ENCODE measurements at places on chromosomes 6 and 20.
A peak's percentile ranks its signal among the peaks of the same experiment; 100 is the strongest.

DNA sequence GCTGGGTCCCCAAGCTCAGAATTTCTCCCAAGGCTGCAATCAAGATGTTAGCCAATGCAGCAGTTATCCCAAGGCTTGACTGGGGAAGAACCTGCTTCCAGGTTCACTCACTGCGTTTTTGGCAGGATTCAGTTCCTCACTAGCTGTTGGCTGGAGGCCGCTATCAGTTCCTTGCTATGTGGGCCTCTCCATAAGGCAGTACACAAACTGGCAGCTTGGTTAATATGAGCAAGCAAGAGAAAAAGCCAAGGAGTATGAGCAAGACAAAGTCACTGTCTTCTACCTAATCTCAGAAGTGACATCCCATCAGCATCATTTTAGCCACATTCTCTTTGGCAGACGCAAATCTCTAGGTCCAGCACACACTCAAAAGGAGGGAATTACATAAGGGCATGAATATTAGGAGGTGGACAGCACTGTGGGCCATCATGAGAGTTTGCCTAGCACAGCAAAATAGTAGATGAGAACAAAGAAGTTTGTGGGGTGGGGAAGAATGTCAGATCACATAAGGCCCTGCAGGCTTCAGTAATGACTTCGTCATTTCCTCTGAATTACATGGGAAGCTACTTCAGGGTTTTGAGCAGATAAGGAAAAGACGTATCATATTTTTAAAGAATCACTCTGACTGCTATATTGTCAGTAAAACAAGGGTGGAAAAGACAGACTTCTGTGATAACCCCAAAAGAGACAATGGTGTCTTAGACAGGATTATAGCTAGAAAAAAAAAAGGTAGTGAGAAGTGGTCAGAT lies 25.5 kb downstream of the LMBRD1 start:
- DNase-seq: no peak

DNA sequence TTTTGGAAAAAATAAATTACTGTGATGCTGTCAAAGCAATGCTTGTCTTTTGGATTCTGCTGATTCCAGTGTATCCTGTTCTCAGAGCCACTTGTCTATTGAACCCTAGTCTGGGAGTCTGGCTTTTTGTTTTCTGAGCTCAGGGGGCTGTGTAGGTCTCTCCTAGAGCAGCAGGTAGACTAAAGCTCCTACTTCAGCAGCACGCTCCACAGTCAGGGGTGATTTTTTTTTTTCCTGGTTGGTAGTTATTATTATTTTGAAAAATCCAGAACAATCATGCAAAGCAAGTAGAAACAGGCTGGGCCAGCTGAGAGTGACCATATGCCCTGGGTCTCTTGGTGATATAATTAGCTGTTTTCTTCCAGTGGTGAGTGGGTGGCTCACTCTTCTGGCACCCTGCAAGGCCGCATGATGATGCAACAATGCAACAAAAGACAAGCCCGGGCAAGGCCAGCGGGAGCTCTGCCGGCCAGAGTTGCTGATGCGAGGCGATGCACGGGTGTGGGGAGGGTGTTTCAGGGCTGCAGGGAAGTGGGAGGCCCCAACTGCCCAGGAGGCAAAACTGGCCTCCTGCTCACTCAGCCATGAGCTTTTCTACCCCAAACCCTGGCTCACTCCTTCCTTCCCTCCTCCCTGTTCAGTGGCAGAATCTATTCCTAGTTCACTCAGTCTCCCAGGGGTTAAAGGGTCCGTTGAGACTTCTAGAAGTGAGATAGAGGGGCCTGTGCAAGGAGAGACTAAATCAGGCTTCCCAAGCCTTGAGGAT lies 11.5 kb upstream of the CDKN1A start:
- DNase-seq: no peak

DNA sequence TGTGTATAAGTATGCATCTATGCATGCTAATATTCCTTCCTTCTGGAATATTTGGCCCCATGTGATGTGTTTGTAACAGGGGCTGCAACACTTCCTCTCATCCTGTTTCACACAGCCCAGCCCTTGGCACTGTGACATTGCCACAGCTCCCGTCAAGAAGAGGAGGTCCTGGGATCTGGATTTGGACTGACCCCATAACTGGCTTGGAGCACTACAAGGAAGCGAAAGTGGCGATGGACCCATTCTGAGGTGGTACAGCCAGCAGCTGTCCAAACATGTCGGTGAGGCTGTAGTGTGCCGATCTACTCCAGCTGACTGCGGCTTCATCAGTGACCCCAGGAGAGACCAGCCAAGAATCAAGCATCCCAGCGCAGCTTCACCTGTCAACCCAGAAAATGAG lies 18.2 kb downstream of the SYNDIG1 start:
- no peak for DNase-seq

DNA sequence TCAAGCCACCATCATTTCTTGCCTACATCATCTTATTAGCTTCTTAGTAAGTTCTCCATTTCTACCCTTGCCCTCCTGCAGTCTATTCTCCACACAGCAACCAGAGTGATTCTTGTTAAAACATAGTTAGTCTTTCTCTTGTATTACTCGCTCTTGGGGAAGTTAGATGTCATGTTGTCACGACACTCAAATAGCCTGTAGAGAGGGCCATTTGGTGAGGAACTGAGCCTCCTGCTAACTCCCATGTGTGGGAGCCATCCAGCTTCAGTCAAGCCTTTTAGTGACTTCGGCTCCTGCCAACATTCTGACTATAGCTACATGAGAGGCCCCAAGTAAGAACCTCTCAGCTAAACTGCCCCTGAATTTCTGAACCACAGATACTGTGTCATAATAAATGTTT lies 395.4 kb downstream of the CDC5L start:
- DNase-seq: no peak

DNA sequence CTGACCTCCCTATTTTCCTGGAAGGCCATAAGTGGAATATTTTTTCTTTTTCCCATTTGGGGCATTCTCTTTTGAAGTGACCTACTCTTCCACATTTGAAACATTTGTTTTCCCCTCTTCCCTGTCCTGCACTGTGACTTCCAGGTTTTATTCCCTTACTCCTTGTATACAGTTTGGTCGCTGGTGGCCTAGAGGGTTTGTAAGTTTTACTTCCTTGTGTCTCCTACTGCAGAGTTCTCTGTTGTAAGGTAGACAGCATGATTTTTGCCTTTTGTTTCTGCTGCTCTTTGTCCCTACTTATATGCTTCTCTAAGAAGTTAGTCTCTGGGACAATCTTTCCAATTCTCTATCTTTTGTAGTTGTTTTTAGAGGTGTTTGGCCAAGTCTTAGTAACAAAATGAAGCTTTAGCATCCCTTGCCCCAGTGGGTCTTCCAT lies 7.4 kb upstream of the ZNFX1 start:
- DNase-seq: no peak

- no peak for DNase-seq
These were observed 161.3 kb upstream of the GGTLC1 start for GRCh38 chr20:24149881-24150307.

- DNase-seq: peak; percentile 85
These were observed 121.7 kb upstream of the SLC2A12 start for GRCh38 chr6:134173936-134174671.

GRCh38 chr6:41502566-41502916 lies 43.6 kb upstream of the FOXP4 start:
- DNase-seq: no peak

GRCh38 chr6:134253681-134254080 lies 64.2 kb downstream of the SGK1 start:
- no peak for DNase-seq

GRCh38 chr6:43481591-43482236 lies 4.3 kb downstream of the TJAP1 start:
- no peak for DNase-seq

DNA sequence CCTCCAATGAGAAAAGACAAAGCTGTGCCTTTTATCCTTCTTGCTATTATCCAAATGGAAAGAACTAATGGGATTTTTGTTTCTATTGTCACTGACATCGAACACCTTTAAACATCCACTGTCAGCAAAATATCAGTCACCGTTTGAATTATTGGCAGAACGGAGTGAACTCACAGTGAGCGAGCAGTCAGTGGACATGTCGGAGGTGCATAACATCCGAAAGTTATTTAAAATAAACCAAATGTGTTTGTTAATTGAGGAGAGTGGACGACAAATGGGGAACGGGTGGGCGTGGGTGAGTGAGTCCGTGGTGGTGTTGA lies 38.8 kb downstream of the PMEPA1 start:
- no peak for DNase-seq

DNA sequence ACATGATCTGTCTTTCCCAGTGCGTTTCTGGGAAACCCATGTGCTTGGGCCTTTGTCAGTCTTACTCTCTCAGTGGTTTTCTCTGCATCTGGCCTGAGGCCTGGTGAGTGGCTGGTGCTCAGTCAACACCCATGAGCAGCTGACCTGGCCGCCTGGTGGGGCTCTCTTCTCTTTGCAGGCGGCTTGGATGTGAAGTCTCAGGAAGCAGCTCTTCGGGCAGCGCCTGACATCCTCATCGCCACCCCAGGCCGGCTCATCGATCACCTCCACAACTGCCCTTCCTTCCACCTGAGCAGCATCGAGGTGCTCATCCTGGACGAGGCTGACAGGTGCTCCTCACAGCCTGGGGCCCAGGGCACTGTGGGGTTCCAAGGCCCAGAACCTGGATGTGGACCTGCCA lies 10.8 kb downstream of the DDX27 start:
- DNase-seq: no peak

DNA sequence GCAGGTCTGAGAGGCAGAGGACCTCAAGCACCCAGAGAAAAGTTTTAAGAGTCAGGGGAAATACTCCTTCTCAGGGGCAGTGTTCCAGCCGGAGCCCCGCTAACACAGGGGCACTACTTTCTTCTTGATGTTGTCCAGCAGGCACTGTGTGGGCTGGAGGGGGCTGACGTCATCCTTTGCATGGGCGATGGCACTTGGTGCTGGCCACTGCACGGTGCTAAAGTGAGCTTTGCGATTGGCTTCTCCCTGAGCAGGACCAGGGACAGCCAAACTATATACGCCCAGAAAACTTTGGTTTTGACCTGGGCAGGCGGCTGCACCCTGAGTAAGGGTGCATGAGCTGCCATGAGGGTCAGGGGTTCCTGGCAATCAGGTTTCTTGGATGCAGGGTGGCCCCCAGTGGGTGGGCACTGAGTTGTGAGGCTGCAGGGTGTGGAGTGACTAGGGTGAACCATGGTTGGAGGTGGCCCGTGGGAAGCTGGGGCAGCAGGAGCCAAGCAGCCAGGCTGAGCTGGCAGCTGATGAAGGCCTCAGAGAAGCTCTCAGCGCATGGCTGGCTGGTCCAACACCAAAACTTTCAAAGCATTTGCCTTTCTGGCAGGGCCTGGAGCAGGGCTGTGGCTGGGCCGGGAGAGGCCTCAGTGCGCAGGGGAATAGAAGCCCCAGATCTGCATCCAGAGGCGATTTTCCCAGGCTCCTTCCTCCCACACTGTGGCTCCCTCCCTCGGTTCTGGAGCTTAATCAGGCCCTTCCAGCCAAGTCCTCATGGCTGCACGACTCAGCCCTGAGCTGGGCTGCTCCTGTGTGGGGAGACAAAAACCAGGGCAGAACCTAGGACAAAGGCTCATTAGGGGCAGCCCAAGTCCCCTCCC lies 18.3 kb downstream of the MRPS18A start:
- DNase-seq: no peak

DNA sequence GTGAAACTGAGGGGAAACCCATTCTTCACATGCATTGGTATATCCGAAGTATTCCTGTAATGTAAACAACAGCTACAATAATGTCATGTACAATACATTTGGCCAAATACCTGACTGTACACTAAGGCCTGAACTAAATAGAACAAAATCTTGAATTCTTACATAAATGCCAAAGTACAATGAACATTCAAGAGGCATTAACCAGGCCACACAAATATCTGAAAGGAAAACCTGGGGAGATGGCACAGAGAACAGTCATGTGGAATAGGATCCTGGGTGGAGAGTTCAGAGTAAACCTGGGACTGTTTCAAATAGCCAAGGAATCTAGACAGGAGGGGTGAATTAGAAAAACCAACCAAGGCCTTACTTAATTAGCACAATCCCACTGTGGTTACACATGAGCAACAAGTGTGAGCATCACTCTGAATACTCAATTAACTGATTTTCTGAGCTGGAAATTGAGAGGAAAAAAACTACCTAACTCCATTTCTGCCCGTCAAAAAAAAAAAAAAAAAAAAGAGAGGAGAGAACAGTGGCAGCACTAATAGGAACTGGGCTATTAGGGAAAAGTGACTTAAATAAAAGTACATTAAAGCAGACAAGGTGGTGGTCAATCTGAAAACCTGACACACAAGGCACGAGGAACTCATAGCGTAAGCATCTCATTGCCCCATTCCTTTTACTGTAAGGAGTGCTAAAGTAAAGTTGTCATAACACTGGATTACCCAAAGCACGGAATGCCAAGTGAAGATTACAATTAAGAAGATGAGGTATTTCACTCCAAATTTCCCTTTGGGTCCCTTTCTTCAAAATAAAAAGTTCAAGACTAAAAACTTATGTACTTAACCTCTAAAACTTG lies 10.9 kb downstream of the SNX5 start:
- DNase-seq: no peak

DNA sequence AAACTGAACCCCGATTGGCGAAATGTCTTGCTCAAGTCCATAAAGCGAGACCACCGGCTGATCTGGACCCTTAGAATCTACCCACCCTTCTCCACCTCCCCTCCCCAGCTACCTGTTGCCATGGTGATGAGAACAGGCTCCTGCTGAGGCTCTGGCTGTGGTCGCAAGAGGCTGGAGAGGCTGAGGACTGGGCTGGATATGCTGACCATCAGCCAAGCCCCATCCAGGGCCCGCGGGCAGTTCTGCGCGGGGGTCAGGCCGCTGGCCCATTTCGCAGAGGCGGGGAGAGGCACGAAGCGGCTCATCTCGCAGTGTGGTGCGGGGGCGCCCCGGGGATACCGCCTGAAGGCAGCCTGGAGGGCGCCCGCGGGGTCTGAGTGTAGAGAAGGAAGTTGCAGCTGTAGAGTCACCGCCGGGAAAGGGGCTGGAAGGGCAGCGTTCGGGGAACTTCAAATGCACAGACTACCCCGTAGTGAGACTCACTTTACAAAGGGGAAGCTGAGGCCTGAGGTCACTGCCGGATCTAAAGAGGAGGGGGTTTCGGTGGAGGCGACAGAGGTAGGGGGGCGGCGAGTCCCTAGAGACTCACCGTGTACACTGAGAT lies 671 bp downstream of the TAPBP start:
- no peak for DNase-seq

DNA sequence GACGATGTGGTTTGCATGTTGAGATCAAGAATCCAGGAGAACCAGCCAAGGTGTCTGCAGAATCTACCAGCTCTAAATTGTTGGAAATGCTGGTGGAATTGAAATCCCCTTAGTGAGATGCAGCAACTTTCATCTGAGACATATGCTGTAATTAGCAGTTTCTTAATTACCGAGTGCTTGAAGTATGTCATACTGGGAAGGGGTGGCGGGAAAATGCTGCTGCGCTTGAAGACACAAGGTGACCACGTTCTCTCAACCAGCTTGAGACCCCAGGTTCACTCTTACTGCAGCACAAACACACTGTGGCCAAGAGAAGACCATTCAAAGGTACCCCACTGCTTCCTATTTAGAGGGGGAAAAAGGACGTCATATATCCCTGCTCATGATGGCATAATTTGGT lies 59.0 kb downstream of the PFDN4 start:
- no peak for DNase-seq

- DNase-seq: no peak
These were observed 127.1 kb downstream of the OPRM1 start for GRCh38 chr6:154166140-154166539.

GRCh38 chr6:89433252-89434149 lies 549 bp downstream of the ANKRD6 start:
- peak; percentile 31 for DNase-seq

- DNase-seq: no peak
These were observed 9.6 kb downstream of the RIPOR2 start for GRCh38 chr6:24926192-24926591.

- DNase-seq: no peak
These were observed 159.3 kb upstream of the ECI2 start for GRCh38 chr6:4294636-4295035.
